ENCODE measurements at places on chromosomes 2 and 18. TPM values are rescaled to one million over a fixed set of nuclear protein-coding genes. Genes with fewer than 3 reads are reported as not detected.

The CYTIP gene
- not detected for total RNA-seq

The ALLC gene
- not detected for total RNA-seq

The PLB1 gene
- total RNA-seq, result 1.4 TPM

The ITGA4 gene
- 18.3 TPM for total RNA-seq

The ADD2 gene
- 0.37 TPM for total RNA-seq

The CIB4 gene
- not detected for total RNA-seq

The PASK gene
- total RNA-seq, result 1.3 TPM

The IL1B gene
- 54.3 TPM for total RNA-seq

The CHRNA1 gene
- 0.14 TPM for total RNA-seq

The IL1F10 gene
- total RNA-seq, result not detected

The TNS1 gene
- 74.4 TPM for total RNA-seq

The TCF7L1 gene
- 1.00 TPM for total RNA-seq

The MYO1B gene
- total RNA-seq, result 83.3 TPM

The FNDC4 gene
- 11.9 TPM for total RNA-seq

Data from smooth muscle cell of bladder (primary cell).